ENCODE measurements at places on chromosomes 5 and 9. TPM values are rescaled to one million over a fixed set of nuclear protein-coding genes. Genes with fewer than 3 reads are reported as not detected.

DNA sequence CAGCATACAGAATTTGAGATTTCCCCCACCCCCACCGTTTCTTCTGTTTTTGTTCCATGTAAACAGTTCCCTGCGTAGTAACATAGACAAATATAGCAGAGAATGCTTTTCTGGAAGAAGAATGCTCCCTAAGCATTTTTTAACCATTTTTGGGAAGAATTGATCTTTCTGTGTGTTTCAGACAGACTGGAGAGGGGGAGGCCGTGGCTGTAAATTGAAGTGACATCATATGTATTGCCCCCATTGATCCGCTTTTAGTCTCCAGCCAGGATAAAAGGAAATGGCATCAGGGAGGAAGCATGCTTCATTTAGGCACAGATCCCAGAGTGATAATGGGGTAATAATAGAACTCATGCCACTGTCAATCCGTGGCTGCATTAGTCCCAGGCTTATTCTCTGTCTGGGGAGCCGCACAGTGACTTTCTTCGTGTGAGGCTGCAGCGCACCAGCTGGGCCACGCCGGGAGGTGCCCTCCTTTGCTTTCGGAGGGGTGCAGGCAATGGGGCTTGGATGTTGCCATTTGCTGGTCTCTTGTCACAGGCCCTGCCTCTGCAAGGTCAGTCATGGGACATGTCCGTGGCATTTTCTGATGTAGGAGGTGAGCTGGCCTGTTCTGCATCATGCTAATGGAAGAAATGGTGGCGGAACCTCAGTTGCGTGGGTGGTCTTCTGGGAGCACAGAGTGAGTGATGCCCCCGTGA, 261.5 kb downstream of the FANCC start:
- no peak overlapping the region for H3K27ac ChIP-seq
- H3K36me3 ChIP-seq: peaks cover 4% of the 10 kb centered on the region
- H3K4me3 ChIP-seq: no peak overlapping the region
- H3K27me3 ChIP-seq: no peaks in the 10 kb centered on the region
- no peaks in the 10 kb centered on the region for H3K4me1 ChIP-seq
- no peak for DNase-seq

GRCh38 chr9:21155501-21155900, 11.0 kb downstream of the IFNA21 start:
- H3K4me1 ChIP-seq: peaks cover 4% of the 10 kb centered on the region
- H3K36me3 ChIP-seq: no peaks in the 10 kb centered on the region
- DNase-seq: no peak
- H3K4me3 ChIP-seq: no peak overlapping the region
- H3K27ac ChIP-seq: no peak overlapping the region
- H3K27me3 ChIP-seq: no peaks in the 10 kb centered on the region

GRCh38 chr5:86841000-86841644, 223.4 kb downstream of the COX7C start:
- no peaks in the 10 kb centered on the region for H3K36me3 ChIP-seq
- no peak overlapping the region for H3K4me3 ChIP-seq
- H3K27ac ChIP-seq: no peak overlapping the region
- DNase-seq: no peak
- no peaks in the 10 kb centered on the region for H3K4me1 ChIP-seq

DNA sequence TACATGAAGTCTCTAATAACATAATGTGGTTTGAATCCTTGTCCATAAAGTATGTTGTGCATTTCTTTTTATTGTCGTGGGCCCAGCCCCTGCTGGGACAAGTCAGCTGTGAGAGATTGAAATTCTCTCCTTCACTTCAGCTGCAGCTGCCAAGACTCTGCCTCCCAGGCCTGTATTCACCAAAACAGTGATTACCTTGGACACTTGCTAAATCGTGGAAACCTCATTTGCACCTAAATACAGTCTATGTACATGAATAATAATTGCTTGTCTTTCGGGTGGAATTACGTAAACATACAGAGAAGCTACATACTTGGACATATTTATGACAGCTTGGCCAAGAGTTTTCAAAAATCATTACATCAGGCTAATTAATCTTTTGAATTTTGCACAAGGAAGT, 898.5 kb upstream of the SEMA6A start:
- no peak overlapping the region for H3K27ac ChIP-seq
- DNase-seq: no peak
- H3K4me1 ChIP-seq: no peaks in the 10 kb centered on the region
- no peaks in the 10 kb centered on the region for H3K36me3 ChIP-seq

The MUSK gene
- not detected for total RNA-seq

The SV2C gene
- 1.1 TPM for total RNA-seq
